Vagina (tissue), 2 donors: ENCODE measurements at places on chromosomes 11 and 22. TPM values are rescaled to one million over a fixed set of nuclear protein-coding genes. Genes with fewer than 3 reads are reported as not detected.
A peak's percentile ranks its signal among the peaks of the same experiment; 100 is the strongest.

DNA sequence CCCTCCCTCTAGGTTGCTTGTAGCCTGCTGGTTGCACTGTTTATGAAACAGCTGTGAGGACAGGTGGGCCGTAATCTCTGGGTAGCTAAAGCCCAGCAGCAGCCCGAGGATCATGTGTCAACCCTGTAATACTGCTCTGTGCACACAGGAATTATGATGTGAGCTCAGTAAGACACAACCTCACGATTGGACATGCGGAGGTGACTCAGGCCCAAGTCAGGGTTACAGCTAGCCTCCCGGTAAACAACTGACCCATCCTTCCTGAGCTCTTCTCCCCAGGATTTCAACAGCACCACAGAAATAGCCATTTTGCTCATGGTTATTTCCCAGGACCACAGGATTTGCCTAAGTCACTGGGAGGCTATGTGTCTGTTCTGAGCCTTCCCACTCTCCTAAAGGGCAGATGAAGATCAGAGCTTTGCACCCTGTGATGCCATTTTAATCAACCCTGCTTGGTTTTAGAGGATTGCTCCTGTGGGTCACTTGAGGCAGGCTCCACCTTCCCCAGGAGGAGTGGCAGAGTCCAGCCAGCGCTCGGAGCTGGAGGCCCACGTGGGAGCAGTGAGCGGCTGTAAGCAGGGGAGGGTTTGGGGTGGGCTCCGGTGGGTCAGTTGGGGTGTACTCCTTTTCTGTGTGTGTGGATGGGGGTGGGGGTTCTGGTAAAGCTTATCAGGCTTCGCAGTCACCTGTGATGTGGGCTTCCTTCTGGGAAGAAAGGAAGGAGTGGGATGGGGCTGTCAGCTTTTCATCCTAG, at the start of gene AMPD3:
Gene AMPD3 (plus strand): TSS at position 387 of the 754 bp plus-strand sequence. CDS start 6,256 bp downstream, outside the sequence.
- no peak for DNase-seq
- H3K4me3 ChIP-seq = peak within 1 kb of the TSS; percentile 29
- no peaks in the 10 kb centered on the region for H3K36me3 ChIP-seq
- H3K27ac ChIP-seq = peak within 1 kb of the TSS; percentile 70
- H3K27me3 ChIP-seq = no peaks in the 10 kb centered on the region
- peaks cover 35% of the 10 kb centered on the region for H3K4me1 ChIP-seq

DNA sequence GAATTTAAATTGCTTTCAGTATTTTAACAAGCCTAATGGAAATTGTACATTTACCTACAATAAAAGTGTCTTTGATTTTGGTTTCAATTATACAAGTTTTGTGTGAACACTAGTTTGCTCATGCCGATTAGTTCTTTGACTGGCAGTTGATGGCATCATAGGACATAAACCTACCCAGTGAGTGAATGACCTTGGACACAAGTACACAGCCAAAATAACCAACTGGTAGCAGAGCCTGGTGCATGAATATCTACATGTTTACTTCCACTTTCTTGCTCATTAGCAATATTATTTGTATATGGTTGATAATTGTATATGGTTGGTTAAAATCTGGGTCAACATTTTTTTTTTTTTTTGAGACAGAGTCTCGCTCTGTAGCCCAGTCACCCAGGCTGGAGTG, 37.8 kb downstream of the STIM1 start:
- no peak for DNase-seq
- no peak overlapping the region for H3K27ac ChIP-seq
- no peaks in the 10 kb centered on the region for H3K27me3 ChIP-seq
- no peak overlapping the region for H3K4me3 ChIP-seq

GRCh38 chr11:76090174-76090573, 116.1 kb downstream of the WNT11 start:
- no peaks in the 10 kb centered on the region for H3K4me1 ChIP-seq
- H3K4me3 ChIP-seq = no peak overlapping the region
- no peak for DNase-seq
- no peaks in the 10 kb centered on the region for H3K36me3 ChIP-seq
- H3K27me3 ChIP-seq = no peaks in the 10 kb centered on the region
- H3K27ac ChIP-seq = no peak overlapping the region

DNA sequence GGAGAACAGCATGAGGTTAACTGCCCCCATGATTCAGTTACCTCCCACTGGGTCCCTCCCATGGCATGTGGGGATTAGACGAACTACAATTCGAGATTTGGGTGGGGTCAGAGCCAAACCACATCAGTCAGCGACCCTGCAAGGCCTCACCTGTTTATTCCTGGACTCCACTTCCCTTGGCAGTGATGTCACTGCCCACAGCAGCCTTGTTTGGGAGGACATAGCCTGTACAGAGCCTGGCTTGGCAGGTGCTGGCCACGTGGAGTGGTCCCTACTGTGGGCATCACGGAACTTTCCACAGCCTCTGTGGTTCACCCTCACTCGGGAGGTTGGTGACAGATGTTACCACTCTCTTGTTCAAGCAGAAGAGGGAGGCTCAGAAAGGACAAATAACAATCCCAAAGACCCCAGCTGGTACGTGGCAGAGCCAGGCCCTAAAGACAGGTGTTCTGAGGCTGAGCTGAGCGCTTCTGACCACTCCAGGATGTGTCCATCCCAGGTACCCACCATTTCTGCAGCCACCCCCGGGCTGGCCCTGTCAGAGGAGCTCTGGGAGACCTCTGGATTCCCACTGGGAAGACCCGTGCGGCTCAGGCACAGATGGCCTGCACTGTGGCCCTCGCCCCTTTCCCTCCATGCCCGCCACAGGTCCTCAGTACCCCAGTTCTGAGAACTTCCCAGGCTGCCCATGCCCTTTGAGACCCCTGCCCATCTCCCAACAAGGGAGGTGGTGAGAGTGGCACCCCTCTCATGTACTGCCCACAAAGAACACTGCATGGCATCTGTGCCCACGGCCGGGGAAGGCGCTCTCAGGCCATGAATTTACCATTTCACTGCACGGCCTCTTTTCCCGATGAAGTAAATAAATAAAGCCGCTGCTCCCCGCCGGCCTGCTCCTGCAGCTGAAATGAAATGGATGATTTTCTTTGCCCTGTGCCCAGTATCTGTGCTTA, 605.8 kb downstream of the TBC1D22A start:
- no peaks in the 10 kb centered on the region for H3K27me3 ChIP-seq
- no peak overlapping the region for H3K27ac ChIP-seq
- no peak for DNase-seq
- H3K36me3 ChIP-seq = no peaks in the 10 kb centered on the region
- no peak overlapping the region for H3K4me3 ChIP-seq
- no peaks in the 10 kb centered on the region for H3K4me1 ChIP-seq

DNA sequence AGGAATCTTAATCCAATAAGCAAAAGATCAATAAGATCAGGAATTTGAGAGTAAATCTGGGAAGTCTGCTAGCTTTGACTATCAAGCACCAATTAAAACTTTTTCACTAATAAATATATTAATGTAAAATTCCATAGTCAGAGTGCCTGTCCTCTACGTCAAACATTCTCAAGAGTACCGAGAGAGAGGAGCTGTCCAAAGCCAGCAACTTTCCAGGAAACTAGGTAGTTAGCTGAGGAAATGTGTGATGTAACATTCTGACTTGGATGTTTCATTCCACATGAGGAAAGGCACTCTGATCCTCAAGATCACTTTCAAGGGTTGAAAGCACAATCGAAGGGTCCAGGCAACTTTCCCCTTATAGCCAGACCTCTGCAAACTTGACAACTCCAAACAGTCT, 113.2 kb downstream of the STK33 start:
- H3K27me3 ChIP-seq = no peaks in the 10 kb centered on the region
- no peaks in the 10 kb centered on the region for H3K4me1 ChIP-seq
- H3K27ac ChIP-seq = no peak overlapping the region
- DNase-seq = no peak
- H3K4me3 ChIP-seq = no peak overlapping the region
- H3K36me3 ChIP-seq = no peaks in the 10 kb centered on the region

GRCh38 chr22:46931881-46932280, 169.4 kb downstream of the TBC1D22A start:
- H3K4me3 ChIP-seq = no peak overlapping the region
- H3K27ac ChIP-seq = no peak overlapping the region
- H3K4me1 ChIP-seq = peaks cover 25% of the 10 kb centered on the region
- H3K27me3 ChIP-seq = no peaks in the 10 kb centered on the region

DNA sequence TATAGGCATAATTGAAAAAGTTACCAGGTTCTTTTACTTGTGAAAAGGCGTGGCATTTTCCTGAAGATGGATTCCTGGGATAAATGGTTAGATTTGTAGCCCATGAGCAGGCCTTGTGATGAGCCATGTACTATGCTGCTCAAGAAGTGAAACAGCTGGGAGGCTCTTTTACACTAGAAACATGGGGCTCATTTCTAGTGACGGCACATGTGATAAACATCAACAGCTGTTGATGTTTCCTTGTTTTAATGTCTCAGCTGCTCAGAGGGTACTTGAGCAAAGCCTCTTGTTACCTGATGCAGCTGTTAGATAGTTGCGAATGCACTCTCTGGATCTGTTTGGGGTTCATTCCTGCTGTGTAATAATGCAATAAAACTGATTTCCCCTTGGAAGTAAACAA, 396.8 kb downstream of the GUCY1A2 start:
- H3K36me3 ChIP-seq = no peaks in the 10 kb centered on the region
- H3K4me3 ChIP-seq = no peak overlapping the region
- no peaks in the 10 kb centered on the region for H3K4me1 ChIP-seq
- no peaks in the 10 kb centered on the region for H3K27me3 ChIP-seq
- no peak overlapping the region for H3K27ac ChIP-seq

DNA sequence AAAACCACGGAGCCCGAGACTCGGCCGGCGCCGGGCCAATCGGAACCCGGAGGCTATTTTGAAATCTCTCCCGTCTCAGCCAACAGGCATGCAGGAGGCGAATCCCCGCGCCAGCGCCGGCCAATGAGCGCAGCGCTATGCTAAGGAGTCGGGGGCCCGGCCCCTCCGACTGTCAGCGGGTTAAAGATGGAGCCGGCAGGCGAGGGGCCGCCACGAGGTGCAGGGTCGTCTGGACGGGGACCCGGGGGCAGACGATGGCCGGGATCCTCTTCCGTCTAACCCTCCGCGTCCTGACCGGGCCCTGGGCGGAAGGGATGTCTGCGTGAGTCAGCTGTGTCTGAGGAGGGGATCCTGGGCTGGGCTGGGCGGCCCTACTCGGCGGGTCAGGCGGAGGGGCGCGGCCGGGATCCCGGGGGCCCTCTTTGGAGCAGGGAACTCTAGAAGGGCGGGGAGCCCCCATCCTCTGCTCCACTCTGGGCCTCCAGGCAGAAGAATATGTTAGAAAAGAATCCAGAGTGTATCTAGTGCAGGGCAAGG, 10.0 kb downstream of the SDF2L1 start:
- no peaks in the 10 kb centered on the region for H3K36me3 ChIP-seq
- DNase-seq = no peak
- H3K27me3 ChIP-seq = no peaks in the 10 kb centered on the region
- peak overlapping the region; percentile 55 for H3K4me3 ChIP-seq

Gene AHNAK
- total RNA-seq = 828 TPM

DNA sequence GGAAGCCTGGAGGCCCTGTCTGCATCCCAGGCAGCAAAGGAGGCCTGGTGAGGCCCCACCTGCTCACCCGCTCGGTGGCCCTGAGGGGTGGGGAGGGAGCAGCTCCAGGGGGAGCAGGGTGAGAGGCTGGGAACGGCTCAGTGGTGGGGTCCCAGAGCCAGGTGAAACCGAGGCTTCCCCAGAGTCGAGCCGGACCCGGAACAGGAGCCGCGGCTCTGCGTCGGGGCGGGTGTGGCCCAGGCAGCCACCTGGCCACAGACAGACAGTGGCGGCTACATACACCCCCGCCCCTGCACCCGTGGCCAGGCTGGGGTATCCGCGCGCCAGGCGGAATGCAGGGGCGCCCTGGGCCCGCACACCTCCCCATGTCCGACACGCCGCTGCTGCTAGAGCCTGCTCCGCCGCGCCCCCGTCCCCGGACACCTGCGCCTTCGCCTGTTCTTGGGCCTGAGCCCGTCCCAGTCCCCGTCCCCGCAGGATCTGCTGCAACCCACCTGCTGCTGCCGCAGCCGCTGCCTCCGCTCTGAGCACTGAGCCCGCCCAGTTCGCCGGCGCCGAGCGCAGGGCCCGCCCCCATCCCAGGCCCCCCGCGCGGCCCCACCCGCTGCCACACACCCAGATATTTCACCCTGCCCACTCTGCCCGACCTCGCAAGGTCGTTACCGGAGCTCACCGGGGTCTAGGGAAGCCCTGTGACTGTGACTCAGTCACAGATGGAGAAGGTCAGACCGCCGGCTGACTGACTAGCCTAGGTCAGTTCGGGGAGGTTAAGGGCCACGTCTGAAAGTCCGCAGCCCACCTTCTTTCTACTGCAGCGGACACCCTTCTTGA, at the start of gene SLC7A4:
Gene SLC7A4 (minus strand): TSS at position 525 of the 831 bp plus-strand sequence. CDS start 749 bp downstream, outside the sequence.
- peak within 1 kb of the TSS; percentile 39 for H3K4me3 ChIP-seq
- H3K36me3 ChIP-seq = no peaks in the 10 kb centered on the region
- H3K27ac ChIP-seq = no peak within 1 kb of the TSS
- peaks cover 17% of the 10 kb centered on the region for H3K4me1 ChIP-seq

DNA sequence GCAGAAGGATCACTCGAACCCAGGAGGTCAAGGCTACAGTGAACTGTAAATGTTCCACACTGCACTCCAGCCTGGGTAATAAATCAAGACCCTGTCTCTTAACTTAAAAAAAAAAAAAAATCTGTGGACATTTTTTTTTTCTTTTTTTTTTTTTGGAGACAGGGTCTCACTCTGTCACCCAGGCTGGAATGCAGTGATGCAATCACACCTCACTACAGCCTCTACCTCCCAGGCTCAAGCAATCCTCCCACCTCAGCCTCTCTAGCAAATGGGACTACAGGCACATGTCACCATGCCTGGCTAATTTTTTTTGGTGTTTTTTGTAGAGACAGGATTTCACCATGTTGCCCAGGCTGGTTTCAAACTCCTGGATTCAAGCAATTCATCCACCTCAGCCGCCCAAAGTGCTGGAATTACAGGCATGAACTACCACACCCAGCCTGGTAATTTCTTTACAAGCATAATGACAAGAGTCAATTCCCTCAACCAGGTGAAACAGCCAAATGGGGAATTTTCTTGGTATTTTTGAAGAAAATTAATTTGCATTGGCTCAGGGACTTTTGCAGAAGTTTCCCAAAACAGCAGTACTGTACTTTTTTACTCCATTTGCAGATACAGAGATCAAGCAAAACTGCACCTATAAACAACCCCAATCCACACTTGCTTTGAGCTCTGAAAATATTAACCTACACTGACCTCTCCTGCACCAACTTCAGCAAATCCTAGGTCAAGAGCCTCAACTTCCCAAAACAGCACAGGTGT, 44.0 kb downstream of the MRTFA start:
- no peak overlapping the region for H3K4me3 ChIP-seq
- no peak overlapping the region for H3K27ac ChIP-seq
- DNase-seq = no peak
- H3K36me3 ChIP-seq = no peaks in the 10 kb centered on the region
- peaks cover 19% of the 10 kb centered on the region for H3K4me1 ChIP-seq

GRCh38 chr22:26753125-26753862, 95.9 kb downstream of the MIAT start:
- H3K4me3 ChIP-seq = no peak overlapping the region
- H3K36me3 ChIP-seq = no peaks in the 10 kb centered on the region
- no peak for DNase-seq
- no peak overlapping the region for H3K27ac ChIP-seq
- H3K27me3 ChIP-seq = no peaks in the 10 kb centered on the region
- no peaks in the 10 kb centered on the region for H3K4me1 ChIP-seq
